ENCODE measurements at places on chromosomes 7 and 10.
A peak's percentile ranks its signal among the peaks of the same experiment; 100 is the strongest.

DNA sequence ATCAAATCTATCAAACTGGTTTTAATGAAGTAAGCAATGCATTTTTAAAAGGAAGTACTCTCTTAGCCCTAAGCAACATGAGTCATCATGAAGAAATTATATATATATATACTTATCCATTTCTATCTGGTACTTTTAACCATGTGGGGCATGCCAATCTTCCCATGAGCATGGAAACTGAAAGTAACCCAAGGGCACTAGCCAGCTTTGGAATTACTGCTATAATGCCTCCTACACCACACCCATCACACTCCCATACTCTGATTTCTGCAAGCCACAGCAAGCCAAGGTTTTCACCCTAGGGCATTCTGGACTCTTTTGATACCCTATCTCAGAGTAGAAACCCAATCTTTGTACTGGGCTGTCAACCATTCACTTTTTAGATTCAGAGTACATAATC lies 204.6 kb downstream of the IMMP2L start:
- peak; percentile 35 for DNase-seq

- DNase-seq = no peak
Measured at GRCh38 chr7:138814816-138815332, 16.9 kb upstream of the ATP6V0A4 start.

- DNase-seq = peak; percentile 58
Measured at GRCh38 chr10:77638321-77639101, 903 bp upstream of the KCNMA1 start.

- DNase-seq = no peak
Measured at GRCh38 chr7:113093561-113093960, 6.9 kb upstream of the GPR85 start.

DNA sequence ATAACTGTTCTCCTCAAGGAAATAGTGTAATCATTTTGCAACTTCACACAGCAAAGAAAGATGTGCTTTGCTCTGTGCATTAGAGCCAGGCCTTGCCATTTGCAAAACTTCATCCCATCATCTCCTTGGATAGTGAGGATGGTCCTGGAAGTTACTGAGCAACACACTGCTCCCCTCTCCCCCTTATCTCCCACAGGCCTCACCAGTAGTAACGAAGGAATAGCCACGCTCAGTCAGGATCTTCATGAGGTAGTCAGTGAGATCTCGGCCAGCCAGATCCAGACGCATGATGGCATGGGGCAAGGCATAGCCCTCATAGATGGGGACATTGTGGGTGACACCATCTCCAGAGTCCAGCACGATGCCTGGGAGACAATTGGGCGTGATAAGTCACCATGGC lies 11.5 kb downstream of the ACTA2 start:
- DNase-seq = no peak

GRCh38 chr10:77505431-77506334 lies 131.9 kb downstream of the KCNMA1 start:
- peak; percentile 88 for DNase-seq

DNA sequence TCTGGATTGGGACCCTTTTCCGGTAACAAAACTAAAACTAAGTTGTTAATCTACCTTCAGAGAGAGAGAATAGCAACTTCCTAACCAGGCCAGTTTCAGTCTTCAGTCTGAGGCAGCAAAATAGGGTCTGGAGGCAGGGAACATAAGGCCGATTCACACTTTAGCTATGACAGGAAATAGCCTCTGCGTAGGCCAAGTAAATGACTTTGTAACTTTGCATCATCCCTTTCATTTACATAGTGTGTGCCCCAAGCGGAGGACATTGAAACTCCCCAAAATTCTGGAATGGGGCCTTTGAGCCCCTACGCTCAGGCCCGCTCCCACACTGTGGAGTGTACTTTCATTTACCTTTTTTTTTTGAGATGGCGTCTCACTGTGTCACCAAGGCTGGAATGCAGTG lies 1.7 kb upstream of the UPP1 start:
- DNase-seq = peak; percentile 77

DNA sequence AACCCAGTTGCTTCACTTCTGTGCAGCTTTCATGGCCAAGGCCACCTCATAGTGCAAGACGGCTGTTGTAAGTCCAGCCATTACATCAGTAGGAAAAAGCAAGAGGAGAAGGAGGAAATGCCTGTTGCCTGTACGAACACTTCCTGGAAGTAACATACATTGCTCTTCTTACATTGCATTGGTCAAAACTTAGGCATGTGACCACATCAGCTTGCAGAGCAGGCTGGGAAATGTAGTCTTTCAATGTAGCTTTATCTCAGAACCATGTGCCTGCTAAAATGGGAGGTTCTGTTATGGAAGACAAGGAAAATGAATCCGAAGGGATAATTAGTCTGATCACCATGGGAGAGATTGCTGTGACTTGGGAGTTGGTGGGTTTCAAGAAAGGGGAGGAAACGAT lies 4.3 kb downstream of the SLC29A3 start:
- DNase-seq = peak; percentile 24

Data from cardiac fibroblast (primary cell).